Type B pancreatic cell (in vitro differentiated cells): ENCODE measurements at places on chromosomes 11 and 22. TPM values are rescaled to one million over a fixed set of nuclear protein-coding genes. Genes with fewer than 3 reads are reported as not detected.

- H3K4me3 ChIP-seq: peak overlapping the region; percentile 17
- no peaks in the 10 kb centered on the region for H3K27me3 ChIP-seq
- no peak for DNase-seq
- no peaks in the 10 kb centered on the region for H3K36me3 ChIP-seq
- H3K4me1 ChIP-seq: peaks cover 14% of the 10 kb centered on the region
These were observed 28.6 kb downstream of the TEF start for GRCh38 chr22:41410311-41410751.

- H3K36me3 ChIP-seq: peaks cover 39% of the 10 kb centered on the region
- DNase-seq: no peak
These were observed 1.1 kb downstream of the CSTF3 start for GRCh38 chr11:33160136-33160535.

GRCh38 chr11:232783-233565 lies 3.2 kb downstream of the SIRT3 start:
- H3K4me3 ChIP-seq: peak overlapping the region; percentile 44
- H3K36me3 ChIP-seq: peaks cover 12% of the 10 kb centered on the region
- H3K27me3 ChIP-seq: no peaks in the 10 kb centered on the region
- DNase-seq: no peak
- peaks cover 11% of the 10 kb centered on the region for H3K4me1 ChIP-seq
- no peak overlapping the region for H3K27ac ChIP-seq

DNA sequence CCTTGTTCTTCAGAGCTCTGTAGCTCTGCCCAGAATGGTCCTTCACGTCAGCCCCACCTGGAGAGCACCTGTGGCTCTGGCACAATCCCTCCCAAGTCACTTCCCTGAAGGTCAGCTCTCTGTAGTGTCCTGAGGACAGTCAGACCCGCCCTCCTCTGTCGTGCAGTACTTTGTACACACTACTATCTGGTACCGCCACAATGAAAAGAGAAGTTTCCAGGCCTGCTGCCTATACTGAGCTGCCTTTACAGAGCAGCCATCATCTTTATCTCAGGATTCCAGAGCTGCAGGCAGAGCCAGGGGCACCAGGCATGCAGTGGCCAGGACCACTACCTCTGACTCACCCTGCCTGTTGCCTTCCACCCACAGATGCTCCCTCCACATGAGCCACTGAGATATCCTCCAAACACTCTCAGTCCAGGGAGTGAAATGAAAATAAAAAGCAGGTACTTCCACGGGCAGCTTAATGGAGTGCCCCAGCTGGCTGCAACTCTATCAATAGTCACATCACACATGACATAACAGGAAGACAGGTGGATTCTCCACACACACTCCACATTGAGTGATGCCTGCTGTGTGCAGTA lies 7.3 kb downstream of the PACSIN2 start:
- no peak overlapping the region for H3K4me3 ChIP-seq
- H3K4me1 ChIP-seq: peaks cover 59% of the 10 kb centered on the region
- no peaks in the 10 kb centered on the region for H3K27me3 ChIP-seq
- H3K27ac ChIP-seq: peak overlapping the region; percentile 80
- no peak for DNase-seq

Gene LDLRAD3
- 3.0 and 20.7 TPM in 2 replicates for total RNA-seq
